ENCODE measurements at places on chromosomes 2 and 18. TPM values are rescaled to one million over a fixed set of nuclear protein-coding genes. Genes with fewer than 3 reads are reported as not detected.

GRCh38 chr2:106642679-106643078 is 155.5 kb downstream of the CD8B2 start:
- H3K27ac ChIP-seq: no peak overlapping the region
- H3K27me3 ChIP-seq: no peaks in the 10 kb centered on the region
- no peaks in the 10 kb centered on the region for H3K36me3 ChIP-seq
- no peak overlapping the region for H3K4me3 ChIP-seq

DNA sequence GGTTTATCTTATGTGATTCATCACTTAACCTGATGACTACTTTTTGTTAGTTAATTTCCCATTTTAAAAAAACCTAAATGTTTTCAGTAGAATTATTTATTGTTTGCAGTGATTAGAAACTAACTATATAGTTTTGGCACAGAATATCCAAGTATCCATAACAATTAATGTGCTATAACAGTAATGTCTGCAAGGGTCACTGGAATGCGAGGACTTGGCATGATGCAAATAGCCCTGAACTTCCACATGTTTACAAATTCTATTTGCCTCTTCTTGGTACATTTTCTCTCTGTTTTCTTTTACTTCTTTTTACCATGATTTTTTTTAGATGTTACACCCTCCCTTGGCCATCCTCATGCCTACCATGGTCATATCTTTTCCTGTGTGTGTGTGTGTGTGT is 49.3 kb upstream of the GALNT3 start:
- no peak for DNase-seq
- H3K27ac ChIP-seq: no peak overlapping the region
- no peaks in the 10 kb centered on the region for H3K27me3 ChIP-seq

GRCh38 chr2:191410646-191411436 is 165.6 kb downstream of the MYO1B start:
- H3K27ac ChIP-seq: no peak overlapping the region
- H3K36me3 ChIP-seq: no peaks in the 10 kb centered on the region
- no peak overlapping the region for H3K4me3 ChIP-seq
- no peaks in the 10 kb centered on the region for H3K27me3 ChIP-seq
- peaks cover 4% of the 10 kb centered on the region for H3K4me1 ChIP-seq

GRCh38 chr2:47269316-47270232 is 114.5 kb upstream of the STPG4 start:
- no peak overlapping the region for H3K4me3 ChIP-seq
- H3K4me1 ChIP-seq: peaks cover 3% of the 10 kb centered on the region
- no peaks in the 10 kb centered on the region for H3K36me3 ChIP-seq
- no peak for DNase-seq
- no peak overlapping the region for H3K27ac ChIP-seq

- peaks cover 24% of the 10 kb centered on the region for H3K4me1 ChIP-seq
- no peak for DNase-seq
These were observed 58.9 kb downstream of the TET3 start for GRCh38 chr2:74043345-74044329.

DNA sequence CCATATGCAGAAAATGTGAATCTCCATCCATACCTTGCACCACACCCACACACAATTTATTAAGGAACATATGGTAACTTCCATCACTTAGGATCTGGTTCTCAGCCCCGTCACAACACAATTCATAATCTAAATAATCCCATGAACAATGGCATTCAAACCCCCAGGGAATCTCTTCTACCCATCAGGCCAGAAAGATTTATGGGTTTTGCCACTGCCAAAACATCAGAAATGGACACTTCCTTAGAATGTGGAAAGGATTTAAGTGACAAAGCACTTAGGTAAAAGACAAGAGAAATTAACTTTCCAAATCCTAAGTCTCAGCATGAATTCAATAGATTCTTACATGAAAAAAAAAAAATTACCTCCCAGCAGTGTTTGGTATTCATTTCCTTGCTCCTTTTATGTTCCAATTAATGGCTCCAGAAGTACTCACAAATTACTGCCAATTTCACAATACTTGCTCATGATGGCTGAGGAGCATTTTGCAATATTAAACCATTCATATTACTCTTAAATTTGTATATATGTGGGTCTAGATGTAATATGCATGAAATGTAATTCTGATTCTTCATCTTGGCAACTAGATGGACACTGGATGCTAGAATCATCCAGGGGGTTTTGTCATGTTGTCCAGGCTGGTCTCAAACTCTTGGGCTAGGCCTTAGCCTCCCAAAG is 56.5 kb upstream of the TMEM247 start:
- no peak for DNase-seq
- no peak overlapping the region for H3K4me3 ChIP-seq
- no peak overlapping the region for H3K27ac ChIP-seq
- H3K4me1 ChIP-seq: no peaks in the 10 kb centered on the region
- peaks cover 6% of the 10 kb centered on the region for H3K27me3 ChIP-seq

GRCh38 chr18:27017901-27018500 is 152.5 kb upstream of the AQP4 start:
- no peak overlapping the region for H3K4me3 ChIP-seq
- no peaks in the 10 kb centered on the region for H3K36me3 ChIP-seq
- no peak for DNase-seq
- H3K27me3 ChIP-seq: no peaks in the 10 kb centered on the region
- H3K27ac ChIP-seq: no peak overlapping the region

DNA sequence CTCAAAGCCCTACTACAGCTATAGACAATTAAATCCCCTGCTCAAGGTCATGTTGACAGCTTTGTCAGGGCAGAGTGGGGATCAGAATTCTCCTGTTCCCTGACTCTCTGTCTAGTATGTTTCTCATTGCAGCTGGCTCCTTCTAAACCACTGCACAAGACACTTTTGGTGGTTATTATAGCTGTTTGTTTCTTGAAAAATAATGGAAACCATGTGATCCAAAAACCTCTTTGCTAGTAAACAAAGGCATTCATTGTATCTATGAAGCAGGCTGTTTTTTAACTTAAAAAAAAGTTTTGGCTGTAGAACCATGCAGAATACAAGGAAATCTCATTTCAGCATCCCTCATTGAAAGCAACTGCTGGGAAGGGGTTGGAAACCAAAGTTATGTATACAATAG is 352.5 kb upstream of the EPHA4 start:
- H3K27me3 ChIP-seq: no peaks in the 10 kb centered on the region
- no peaks in the 10 kb centered on the region for H3K36me3 ChIP-seq
- no peak overlapping the region for H3K27ac ChIP-seq
- no peak overlapping the region for H3K4me3 ChIP-seq
- no peak for DNase-seq

DNA sequence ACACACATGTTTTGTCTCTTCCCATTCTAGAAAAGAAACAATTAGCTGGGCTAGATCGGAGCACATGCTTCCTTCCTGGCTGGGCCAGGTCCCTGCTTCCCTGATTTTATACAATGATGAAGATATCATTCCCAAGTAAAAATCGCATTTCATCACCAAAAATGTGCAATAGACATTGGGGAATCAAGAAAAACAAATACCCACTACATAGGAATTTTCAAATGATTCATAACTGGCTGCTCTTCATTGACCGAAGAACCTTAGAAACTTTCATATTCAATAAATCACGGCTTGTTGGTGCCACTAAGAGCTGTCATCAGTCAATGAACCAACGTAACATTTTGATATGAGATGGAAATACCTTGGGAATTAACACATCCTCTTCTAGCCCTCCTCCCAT is 373.6 kb upstream of the TRIB2 start:
- no peaks in the 10 kb centered on the region for H3K36me3 ChIP-seq
- H3K27ac ChIP-seq: no peak overlapping the region
- H3K4me1 ChIP-seq: no peaks in the 10 kb centered on the region

- no peaks in the 10 kb centered on the region for H3K27me3 ChIP-seq
- no peak for DNase-seq
- no peak overlapping the region for H3K27ac ChIP-seq
- no peaks in the 10 kb centered on the region for H3K4me1 ChIP-seq
- H3K4me3 ChIP-seq: no peak overlapping the region
These were observed 530.3 kb upstream of the FSIP2 start for GRCh38 chr2:185208261-185208660.

Gene FAM228A
- total RNA-seq: not detected

Gene MAP3K20
- 15.6 TPM for total RNA-seq

Gene NAT8
- total RNA-seq: not detected

Gene TEX44
- not detected for total RNA-seq

Gene RGPD4
- not detected for total RNA-seq
